ENCODE measurements at places on chromosomes 3 and 15.

DNA sequence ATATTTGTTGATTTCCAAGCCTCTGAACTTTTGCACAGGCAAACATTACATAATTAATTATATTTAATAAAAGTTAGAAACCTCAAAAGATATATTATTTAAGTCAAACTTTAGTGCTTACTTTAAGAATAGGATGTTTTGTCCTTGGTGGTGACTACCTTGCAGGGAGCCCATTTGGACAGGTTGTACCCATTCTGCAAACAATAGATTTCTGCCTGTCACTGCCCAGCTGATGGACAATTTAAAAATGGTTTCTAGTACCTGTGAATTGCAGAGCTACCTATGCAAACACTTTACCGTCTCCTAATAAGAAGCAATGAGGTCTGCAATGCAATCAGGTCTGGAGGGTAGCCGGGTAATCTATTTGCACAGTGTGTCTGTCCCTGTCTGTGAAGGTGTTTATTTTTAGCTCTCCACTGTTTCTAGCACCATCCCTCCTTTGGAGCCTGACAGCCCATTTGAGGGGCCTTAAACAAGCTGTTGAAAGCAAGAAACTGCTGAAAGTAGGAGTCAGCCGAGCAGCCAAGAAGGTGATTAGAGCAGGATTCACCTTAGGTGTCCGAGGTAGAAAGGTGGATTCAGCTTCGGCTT lies 556.2 kb upstream of the CFAP20DC start:
- no peak for DNase-seq

DNA sequence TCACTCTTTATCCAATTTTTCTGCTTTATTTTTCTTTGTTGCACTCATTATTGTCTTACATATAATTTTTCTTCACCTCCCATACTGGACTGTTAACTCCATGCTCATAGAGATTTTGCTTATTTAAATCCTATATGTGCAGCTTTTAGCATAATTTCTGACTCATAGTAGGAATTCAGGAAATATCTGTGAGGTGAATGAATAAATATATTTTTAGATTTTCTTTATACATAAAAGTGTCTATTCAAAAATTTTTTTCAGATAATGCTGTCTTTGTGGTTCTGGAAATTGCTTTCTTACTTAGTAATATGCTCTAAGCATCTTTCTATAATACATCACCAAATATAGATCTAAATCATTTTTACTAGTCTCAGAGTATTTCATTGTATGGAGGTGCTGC lies 191.8 kb upstream of the SUCLG2 start:
- no peak for DNase-seq

GRCh38 chr3:101725890-101726275 lies 1.5 kb downstream of the CEP97 start:
- DNase-seq, result no peak

DNA sequence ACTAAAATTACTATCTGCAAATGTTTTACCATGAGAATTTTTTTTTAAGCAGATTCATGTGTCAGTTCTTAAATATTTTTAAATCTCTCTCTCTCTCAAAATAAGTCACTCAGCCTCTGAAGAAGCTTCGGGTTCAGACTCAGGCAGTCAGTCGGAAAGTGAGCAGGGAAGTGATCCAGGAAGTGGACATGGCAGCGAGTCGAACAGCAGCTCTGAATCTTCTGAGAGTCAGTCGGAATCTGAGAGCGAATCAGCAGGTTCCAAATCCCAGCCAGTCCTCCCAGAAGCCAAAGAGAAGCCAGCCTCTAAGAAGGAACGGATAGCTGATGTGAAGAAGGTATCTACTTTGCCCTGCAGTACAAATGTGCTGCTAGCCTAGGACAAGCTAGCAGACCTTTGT lies 24.1 kb downstream of the CHD2 start:
- no peak for DNase-seq

DNA sequence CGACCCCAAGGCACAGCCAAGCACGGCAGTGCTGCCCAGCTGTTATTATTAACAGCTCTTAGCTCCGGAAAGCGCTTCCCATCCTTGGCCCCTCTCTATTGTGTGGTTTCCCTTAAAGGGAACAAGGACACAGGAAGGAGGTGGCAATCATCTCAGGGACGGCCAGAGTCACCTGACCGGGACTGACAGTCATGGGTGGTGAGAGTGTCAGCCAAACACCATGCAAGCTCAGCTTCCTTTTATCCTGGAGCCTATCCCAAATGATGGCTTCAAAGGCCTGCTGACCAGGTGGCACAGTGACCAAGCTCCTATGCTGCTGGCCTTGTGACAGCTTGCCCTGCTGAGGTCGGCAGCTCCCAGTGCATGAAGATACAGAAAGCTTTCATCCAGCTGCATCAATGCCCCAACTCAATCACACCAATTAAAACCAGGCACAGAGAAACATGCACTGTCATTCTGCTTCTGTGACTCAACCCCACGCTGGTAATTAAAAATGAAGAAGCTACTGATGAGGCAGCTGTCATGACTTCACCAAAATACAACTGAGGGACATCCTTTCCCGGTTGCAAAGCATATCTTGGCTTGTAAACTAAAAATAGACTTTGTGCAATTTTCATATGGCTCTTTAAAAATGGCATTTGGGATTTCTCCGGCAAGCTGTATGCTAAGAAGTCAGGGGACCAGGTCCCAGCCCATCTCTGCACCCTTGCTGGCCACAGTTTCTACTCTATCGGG lies 34.0 kb downstream of the PCSK6 start:
- DNase-seq, result no peak

DNA sequence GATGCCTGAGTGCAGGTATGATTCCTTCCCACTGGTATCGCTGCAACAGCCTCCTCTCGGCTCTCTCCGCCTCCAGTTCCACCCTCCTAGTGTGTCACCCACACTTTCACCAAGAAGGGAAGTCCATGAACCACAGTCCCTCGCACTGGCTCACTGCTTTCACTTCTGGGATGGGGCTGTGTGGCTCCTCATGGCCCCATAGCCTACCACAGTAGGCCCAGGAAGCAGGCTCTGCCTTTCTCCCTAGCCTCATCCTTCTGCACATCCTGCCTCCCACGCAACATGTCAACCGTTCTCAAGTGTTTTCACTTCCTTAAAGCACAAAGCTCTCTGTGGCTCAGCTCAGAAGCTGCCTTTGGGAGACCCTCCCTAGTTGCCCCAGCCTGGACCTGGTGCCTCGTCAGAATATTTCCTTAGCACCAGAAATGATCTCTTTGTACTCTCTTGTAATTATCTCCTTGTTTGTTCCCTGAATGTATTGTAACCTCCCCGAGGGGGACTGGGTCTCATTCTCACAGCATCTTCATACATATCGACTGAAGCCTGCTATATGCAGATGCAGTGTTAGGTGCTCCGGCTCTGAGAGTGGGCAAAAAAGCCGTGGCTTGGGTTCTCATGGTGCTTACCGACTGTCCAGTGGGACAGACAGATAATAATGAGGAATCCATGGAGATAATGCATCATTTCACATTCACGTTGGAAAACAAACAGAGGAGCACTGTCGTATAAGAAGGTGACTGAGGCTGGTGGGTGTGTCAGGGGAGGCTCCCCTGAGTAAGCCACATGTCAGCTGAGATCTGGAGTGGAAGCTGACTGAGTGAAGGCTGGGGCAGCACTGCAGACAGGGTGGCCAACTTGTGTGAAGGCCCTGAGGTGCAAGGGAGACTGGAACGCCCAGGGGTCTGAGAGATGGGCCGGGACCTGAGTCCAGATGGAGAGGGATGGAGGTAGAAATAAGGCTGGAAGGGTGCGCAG lies 107.1 kb downstream of the DGKG start:
- DNase-seq, result peak; percentile 15

- no peak for DNase-seq
These were observed 145.1 kb downstream of the VGLL4 start for GRCh38 chr3:11498646-11499045.

DNA sequence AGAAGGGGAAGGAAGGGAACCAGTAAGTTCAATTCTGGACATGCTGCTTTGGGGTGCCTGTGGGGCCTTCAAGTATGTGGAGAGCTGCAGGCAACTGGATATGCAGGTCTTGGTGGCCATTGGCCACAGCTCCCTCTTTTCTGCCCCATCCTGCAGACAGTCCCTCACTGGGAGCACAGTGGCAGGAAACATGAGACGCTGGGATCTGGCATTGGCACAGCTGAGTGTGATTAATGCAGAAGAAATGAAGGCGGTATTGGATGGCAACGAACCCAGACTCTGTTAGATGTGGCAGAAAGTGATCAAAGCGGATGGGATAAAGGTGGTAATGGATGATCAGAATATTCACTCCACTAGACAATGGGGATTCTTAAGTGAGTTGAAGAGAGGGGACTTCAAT lies 23.2 kb upstream of the VPS8 start:
- no peak for DNase-seq
